ENCODE measurements at places on chromosomes 3 and 15. TPM values are rescaled to one million over a fixed set of nuclear protein-coding genes. Genes with fewer than 3 reads are reported as not detected.

NR2F2 gene
- total RNA-seq: 22.0 TPM

IL17RC gene
- total RNA-seq: 29.5 TPM

TMC3 gene
- not detected for total RNA-seq

ZFAND6 gene
- 102 TPM for total RNA-seq

MUC20 gene
- 0.75 TPM for total RNA-seq

ZNF502 gene
- 1.6 TPM for total RNA-seq

All from A549 treated with GW870086 at 1 μM for 4 hours (cell line).